ENCODE measurements at places on chromosomes 13 and 19.

DNA sequence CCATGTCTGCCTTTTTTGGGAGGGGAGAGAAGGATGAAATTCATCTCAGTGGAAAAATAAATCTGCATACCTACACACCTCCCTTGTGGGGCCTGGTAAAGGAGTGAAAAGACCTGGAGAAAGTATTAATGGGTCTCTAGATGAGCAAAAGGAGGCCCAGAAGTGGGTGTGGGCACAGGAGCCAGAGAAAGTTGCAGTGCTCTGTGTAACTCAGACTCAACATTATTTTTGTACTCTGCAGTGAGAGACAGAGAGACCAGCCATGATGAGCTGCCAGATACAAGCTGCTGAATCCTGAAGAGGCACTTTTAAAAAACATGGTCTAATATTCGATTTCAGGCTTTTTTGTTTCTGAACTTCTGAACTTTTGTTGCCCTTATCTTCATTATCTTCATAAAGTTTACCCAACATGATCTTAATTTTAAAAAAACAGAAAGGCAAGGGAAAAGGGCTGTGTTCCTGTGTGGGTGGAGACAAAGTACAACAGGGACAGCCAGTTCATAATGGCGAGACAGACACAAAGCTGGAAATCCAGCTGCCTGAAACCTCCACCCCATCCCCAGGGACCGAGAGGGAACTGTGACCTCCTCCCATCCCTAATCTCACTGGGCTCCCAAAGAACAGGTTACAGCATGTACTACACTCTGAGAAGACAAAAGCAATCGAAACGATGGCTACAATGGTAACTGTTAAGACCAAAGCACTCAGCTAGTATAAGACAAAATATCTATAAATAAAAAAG, 77.2 kb downstream of the KLF12 start:
- no peak for DNase-seq

- DNase-seq = no peak
These were observed 946.0 kb downstream of the SLITRK5 start for GRCh38 chr13:88617176-88617575.

DNA sequence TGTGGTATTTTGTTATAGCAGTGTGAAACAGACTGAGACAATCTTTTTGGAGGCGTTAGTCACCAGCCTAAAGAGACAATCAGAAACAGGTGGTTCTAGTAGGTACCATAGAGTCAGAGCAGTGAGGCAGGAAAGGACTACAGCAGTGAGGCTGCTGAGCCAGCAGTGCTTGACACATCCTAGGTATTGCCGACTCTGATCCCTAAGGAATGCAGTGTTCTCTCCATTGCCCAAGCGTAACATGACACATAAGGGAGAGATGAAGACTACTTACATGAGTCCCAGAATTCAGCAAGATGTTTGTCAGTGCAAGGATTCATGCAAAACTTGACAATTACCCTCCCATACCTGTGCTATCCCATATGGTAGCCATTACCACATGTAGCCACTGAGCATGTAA, 62.4 kb upstream of the XPO4 start:
- DNase-seq = no peak

GRCh38 chr19:14149509-14149994, 13.2 kb upstream of the ASF1B start:
- DNase-seq = no peak

DNA sequence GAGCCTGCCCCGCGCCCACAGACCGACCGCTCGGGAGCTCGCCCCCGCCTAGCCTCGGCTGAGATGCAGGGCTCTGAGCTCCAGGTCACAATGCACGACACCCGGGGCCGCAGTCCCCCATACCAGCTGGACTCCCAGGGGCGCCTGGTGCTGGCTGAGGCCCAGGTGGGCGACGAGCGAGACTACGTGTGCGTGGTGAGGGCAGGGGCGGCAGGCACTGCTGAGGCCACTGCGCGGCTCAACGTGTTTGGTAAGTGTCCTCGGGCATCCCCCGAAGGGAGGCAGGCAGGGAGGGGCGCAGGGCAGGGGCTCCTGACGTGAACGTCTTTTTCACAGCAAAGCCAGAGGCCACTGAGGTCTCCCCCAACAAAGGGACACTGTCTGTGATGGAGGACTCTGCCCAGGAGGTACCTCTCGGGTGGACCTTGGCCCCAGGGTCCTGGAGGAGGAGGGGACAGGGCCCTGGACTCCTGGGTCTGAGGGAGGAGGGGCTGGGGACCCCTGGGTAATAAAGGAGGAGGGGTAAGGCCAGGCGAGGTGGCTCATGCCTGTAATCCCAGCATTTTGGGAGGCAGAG, 3.3 kb downstream of the BCAM start:
- no peak for DNase-seq
